ENCODE measurements at places on chromosomes 6 and 20.

- no peak for DNase-seq
Measured at GRCh38 chr6:140827593-140827992, 1305.1 kb upstream of the GJE1 start.

- DNase-seq = peak; percentile 73
Measured at GRCh38 chr6:79421707-79422484, 115.3 kb downstream of the LCA5 start.

- no peak for DNase-seq
Measured at GRCh38 chr6:24079076-24079475, 46.9 kb upstream of the NRSN1 start.

GRCh38 chr6:48090546-48090945 lies 20.5 kb downstream of the PTCHD4 start:
- no peak for DNase-seq

DNA sequence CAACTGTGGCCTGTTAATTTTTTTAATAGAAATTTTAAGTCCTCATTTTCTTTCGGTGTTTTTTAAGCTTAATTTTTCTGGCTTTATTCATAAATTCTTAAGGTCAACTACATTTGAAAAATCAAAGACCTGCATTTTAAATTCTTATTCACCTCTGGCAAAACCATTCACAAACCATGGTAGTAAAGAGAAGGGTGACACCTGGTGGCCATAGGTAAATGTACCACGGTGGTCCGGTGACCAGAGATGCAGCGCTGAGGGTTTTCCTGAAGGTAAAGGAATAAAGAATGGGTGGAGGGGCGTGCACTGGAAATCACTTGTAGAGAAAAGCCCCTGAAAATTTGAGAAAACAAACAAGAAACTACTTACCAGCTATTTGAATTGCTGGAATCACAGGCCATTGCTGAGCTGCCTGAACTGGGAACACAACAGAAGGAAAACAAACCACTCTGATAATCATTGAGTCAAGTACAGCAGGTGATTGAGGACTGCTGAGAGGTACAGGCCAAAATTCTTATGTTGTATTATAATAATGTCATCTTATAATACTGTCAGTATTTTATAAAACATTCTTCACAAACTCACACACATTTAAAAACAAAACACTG lies 10.1 kb downstream of the HFE start:
- DNase-seq = no peak

DNA sequence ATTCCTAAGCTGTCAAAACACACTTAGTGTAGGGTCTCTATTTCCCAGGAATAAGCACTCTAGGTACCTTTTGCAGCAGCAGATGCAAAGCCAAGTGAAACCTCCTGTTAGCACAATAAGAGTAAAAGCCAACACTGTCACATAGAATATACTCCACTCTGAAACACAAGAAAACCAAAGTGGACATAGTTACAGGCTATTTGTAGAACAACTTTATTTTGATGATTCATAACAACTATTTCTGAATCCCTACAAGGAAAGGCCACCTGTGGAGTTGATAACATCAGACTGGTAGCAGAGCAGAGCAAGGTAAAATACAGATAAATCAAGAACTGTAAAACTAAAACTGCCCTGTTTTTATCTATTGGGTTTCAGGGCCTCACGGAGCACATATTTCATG lies 59.7 kb downstream of the ALDH5A1 start:
- DNase-seq = no peak

GRCh38 chr20:35108921-35109320 lies 16.3 kb upstream of the TRPC4AP start:
- DNase-seq = no peak

- DNase-seq = no peak
Measured at GRCh38 chr6:43254138-43254817, 11.0 kb downstream of the TTBK1 start.

DNA sequence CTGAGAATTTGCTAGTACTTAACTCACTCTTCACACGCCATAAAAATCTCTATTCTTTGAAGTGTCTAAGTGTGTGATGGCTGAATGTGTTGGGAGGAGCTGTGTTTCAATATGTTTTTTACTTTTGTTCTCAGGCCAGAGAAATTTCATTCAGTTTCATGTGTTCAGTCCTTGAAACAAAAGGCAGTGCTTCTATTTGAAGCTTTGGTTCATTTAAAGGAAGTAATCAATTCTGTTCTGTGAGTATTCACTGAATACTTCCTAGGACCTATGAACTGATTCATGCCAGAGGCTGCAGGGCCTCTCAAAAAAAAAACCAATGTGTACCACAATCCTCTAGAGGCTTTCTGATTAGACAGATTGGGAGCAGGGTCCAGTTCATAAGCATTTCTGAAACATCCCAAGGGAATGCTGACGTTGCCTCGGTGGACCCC lies 12.4 kb upstream of the F13A1 start:
- DNase-seq = no peak

GRCh38 chr6:52994839-52995088 lies 320 bp downstream of the GSTA4 start:
- no peak for DNase-seq

DNA sequence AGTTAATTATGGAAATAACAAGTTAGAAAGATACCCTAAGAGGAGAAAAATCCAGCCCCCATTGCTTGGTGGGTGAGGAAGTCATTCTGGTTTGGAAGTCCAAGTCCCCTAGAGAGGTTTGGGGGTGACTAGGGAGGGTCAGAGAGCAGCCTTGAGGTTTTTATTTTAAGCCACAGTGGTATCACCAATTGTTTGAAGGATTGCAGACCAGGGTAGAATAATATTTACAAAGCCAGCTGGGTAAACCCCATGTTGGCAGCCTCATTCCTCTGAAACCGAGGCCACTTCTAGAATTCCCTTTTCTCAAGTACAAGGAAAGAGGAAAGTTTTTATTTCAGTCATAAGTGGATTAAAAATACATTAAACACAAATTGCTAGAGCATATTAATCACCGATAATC lies 99.7 kb downstream of the TMEM170B start:
- no peak for DNase-seq

DNA sequence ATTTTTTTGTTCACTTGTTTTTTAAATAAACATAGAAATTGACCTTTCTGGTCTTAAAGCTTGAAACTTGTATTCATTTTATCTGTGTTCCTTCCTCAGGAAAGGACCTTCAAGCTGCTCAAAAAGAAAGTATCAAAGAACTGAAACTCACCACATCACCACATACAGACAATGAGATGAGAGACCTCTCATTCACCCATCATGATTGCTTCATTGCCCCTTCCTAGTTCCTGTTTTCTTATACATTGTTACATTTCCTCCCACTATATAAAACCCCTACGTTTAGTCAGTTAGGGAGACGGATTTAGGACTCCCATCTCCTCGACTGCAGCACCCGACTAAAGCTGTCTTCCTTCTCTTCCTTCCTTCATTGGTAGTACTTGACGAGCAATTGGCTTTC lies 180.5 kb upstream of the OPRM1 start:
- no peak for DNase-seq

DNA sequence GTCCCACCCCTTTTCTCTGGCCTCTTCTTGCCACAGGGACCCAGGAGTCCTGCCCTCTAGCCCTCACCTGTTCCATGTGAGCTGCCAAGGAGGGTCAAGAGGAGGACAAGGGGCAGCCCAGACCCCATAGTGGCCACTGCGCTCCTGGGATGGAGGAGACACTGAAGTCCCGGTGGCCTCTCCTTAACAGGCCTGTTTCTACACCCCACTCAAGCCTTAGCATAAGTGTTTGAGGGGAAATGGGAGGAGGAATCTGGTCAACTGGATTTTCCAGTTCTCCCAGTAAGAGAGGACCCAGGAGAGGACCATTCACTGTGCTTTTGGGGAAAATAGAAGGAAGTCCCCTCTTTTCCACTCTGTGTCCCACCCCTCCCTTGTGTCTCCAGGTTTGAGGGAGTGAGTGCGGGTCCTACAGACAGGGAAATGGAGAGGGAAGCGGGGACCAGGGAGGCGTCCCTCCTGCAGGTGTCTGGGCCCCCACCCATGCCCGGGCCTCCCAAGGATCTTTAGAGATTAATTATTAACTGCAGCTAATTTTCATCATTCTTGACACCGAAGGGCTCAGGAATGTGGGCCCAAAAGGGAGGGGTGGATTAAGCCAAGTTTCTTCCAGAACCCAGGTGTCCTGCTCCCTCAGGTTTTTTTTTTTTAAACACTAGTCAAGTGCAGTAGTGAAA lies at the start of gene SFTA2:
Gene SFTA2 (minus strand): TSS at position 202 of the 677 bp plus-strand sequence. CDS start 74 bp downstream, at position 128.
- DNase-seq = no peak

Measured in fibroblast of skin of left biceps (primary cell).